ENCODE measurements at places on chromosomes 6 and 20.

DNA sequence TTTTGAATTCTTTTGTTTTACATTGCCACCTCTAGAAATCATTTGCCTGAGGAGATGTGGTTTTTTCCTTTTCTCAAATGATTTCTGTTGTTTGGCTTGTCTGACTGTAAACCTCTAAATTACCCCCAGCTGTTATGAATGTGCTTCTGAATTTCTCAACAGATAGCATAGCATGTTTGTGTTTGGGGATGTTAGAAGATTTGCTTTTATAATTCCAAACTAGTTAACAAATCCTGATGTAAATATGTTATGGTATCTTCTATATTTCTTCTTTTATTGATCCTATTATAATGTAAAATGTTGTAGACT is 31.6 kb upstream of the EZR start:
- no peak for DNase-seq

DNA sequence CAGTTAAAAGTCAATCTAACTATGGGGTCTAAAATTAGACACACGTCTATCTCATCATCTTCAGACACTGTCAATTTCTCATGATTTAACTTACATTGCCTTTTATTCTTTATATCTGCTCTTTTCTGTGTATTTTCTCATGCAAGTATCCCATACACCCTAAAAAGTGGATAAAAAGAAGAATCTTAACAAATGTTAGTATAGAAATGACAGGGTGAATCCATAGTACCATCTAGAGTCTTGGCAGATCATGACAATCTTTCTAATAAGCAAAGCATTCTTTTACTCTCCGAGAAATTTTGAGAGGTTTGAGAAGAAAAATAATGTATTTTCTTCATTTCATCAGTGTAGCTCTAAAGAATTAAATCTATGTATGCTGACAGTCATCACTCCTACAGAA is 382.7 kb downstream of the C6orf118 start:
- DNase-seq = no peak

GRCh38 chr6:44960898-44961297 is 367.2 kb upstream of the RUNX2 start:
- DNase-seq = no peak

DNA sequence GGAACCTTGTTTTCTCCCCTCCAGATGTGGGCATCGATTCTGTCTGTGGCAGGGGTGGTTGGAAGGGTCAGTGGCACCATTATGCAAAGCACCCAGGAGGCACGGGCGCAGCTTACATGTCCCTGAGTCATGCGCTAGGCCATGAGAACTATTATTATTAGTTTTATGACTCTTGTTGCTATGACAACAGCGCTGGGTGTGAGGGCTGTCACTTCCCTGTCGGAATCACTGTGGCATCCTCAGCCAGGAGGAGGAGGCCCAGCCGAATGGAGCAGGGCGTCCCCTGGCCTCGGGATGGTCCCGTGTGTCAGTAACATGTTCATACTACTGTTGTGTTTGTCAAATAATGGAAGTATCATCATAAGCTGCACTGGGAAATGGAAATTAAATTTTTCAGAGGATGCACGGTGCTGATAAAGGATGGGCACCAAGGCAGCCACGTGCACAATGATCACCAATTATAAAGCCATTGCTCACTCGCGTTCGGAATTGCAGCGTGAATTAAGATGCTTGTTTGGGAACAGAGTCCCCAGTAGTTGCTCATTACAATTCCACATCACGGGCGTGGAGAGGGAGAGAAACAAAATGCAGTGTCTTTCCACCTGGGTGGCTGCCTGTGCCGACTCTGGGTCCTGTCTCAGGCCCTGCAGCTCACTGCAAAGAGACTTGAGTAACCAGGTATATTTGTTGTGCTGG is 247.9 kb downstream of the CDH4 start:
- DNase-seq = no peak

DNA sequence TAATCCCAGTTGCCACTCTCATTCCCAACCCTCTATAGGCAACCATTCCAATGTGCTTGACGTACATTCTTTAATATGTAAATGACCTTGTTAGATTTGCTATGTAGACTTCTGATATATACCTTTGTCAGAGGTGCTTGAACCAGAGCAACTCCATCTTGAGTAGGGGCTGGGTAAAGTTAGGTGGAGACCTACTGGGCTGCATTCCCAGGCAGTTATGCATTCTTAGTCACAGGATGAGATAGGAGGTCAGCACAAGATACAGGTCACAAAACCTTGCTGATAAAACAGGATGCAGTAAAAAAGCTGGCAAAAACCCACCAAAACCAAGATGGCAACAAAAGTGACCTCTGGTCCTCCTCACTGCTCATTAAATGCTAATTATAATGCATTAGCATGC is 8.3 kb upstream of the HM13 start:
- no peak for DNase-seq

DNA sequence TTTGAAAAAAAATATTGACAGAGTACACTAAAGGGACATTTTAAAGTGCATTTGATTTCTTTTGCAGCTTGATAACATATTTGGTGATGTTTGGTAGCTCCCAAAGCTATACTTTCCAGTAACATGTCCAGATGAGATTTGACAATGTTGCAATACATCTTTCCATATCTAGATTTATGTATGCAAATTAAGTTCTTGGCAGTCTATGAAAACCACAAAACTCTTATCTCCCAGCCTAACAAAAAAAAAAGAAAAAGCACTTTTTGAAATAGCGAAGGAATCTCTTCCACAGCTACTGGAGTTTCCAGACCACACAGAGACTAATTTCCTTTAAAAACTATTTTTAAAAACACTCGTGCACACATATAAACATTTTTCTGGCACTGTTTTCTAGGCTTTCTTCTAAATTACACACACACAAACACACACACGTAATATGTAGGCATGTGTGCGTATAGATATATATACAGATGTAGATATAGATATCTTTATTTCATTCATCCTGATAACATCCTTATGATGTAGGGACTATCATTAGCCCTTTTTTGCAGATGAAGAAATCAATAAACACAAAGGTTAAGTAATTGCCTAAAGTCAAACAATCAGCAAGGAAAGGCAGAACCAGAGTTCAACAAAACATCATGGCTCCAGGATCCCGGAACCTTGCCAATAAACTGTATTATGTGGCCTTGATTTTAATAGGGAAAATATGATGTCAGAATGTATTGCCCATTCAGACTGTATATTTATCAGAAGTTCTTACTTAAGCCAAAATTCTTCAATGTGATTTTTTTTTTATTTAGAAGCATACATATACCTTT is 93.3 kb downstream of the ADGRB3 start:
- DNase-seq = no peak

- DNase-seq = no peak
These were observed 117.5 kb upstream of the COL21A1 start for GRCh38 chr6:56364827-56365339.

DNA sequence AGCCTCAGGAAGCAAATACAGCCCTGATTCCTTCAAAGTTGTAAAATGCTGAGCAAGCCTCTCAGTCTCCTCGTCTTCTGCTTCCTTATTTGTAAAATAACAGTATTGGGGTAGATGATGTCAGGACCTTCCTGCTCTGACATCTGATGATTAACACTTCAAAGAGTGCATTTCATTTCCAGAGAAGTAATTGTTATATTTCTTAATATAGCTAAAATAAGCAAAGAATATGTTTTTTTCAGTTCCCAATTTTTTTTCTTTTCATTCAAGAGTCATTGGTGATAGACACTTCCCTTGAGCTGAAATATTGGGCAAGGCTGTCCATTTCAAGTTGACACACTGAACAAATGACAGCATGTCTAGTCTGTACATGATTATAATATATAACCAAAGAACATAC is 53.4 kb downstream of the SLX4IP start:
- no peak for DNase-seq

DNA sequence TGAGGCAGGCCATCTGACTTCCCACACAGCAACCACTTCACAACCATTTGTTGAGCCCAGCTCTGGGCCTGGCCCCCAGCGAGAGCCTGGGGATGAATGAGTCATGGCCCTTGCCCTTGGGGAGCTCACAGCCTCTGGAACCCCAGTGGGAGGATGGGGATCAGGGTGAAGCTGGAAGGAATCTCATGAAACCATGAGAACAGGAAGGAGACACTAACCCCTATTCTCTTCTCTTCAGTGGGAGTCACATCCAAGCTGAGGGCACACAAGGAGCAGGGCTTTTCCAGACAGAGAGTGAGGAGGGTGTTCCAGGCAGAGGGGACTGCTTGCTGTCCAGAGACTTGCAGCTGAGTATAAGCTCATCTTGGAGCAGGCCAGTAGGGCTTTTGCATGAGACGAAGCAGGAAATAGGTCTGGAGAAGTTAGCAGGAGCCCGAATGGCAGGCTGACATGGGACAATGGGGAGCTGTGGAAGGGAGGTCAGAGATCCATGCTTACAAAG is 7.5 kb downstream of the FOXS1 start:
- no peak for DNase-seq

- DNase-seq = no peak
These were observed 89.4 kb downstream of the GRM4 start for GRCh38 chr6:34056305-34057108.

DNA sequence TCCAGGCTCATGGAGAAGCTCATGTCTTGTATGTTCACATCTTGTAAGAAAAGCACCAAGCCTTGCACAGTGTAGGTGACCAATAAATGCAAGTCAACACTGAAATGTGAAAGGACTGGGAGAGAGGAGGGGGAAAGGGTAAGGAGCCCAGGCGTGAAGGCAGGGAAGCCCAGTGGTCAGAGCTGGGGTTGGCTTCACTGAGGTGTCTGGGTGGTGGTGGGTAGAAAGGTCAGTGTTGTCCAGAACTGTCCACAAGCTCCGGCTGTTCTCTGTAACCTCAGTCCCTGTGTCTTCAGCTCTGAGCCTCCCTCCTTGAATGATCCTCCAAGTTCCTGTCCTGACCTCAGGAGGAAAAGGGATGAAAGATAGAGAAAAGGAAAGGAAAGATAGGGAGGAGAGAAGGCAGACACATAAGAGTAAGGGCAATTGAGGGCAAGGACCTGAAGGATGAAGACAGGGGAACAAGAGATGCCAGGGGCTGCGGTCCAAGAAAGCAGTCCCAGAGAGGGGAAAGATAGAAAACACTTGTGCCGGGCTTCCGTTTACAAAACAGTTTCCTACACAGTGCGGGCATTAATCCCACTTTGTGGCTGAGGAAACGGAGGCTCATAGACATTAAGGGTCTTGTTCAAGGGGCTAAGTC is 2.4 kb upstream of the TNXB start:
- DNase-seq = no peak

- DNase-seq = no peak
These were observed 40.8 kb downstream of the PKIB start for GRCh38 chr6:122651031-122651430.

GRCh38 chr6:89611666-89612065 is 26.9 kb downstream of the LYRM2 start:
- DNase-seq = no peak

DNA sequence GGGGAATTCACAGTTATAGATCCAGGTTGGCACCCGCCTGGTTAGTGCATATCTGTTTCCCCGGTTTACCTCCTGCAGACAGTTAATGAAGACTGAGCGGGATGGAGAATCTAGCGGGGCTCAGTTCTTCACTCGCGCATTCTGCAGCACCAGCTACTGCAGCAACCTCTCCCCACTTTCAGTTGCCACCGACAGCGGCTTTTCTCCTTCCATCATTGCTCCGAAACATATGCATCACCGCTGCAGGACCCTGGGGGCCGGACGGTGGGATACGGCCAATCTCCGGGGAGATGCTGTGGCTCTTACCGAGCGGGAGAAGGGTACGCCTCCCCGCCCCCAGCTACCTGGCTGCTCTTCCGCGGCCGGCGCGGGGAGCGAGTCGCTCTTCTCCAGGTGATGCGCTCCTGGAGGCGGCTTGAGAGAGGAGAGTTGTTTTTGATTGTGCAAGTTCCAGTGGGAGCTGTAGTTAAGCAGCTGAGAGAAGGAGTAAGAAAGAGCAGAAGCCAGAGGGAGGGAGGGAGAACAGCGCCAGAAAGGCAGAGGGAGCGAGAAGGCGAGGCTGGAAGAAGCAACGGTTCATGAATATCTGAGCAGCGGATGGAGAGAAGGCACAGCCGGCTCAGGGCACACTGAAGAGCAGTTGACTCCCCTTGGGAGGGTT is at the start of gene SGK1:
SGK1 (minus strand) TSS at position 642 of the 661 bp plus-strand sequence. CDS start 652 bp downstream, outside the sequence.
- peak; percentile 77 for DNase-seq

Measured in NCI-H345 (cell line).